ENCODE measurements at places on chromosomes 2 and 18.

DNA sequence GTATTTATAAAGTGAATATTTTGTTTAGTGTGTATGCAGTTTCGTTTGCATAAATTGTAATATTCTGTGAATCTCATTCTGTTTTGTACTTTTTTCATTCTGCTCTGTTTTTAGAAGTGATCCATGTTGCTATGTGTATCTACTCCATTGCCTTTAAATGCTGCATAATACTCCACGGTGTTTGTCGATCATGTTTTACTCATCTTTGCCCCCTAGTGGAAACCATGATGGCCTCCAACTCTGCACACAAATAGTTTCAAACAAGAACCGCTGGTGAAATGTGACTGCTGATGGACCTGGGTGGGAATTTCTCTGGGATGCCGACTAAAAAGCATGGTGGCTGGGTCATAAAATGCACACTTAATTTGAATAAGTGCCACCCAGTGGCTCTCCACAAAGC, 32.0 kb upstream of the SKOR2 start:
- DNase-seq: peak; percentile 6

- DNase-seq: no peak
Measured at GRCh38 chr2:146143971-146144370, 1624.1 kb upstream of the ZEB2 start.

- peak; percentile 33 for DNase-seq
Measured at GRCh38 chr2:171551836-171552235, 29.6 kb downstream of the CYBRD1 start.

GRCh38 chr2:40374543-40375240, 77.2 kb downstream of the SLC8A1 start:
- no peak for DNase-seq

DNA sequence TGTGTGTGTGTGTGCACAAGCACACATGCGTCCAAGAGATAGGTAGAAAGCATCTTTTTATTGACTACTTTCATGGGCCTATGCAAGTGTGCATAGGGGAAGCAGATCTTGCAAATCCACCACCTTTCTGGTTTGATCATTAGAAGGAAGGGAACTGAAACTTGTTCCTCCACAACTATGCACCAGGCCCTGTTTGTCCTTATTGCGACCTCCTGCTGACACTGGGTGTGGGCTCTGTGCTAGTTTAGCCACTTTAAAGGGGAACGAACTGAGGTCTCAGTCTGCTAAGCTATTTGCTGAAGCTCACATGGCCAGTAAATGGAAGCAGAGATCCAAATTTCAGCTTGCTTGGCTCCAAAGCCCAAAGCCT, 32.1 kb upstream of the INSIG2 start:
- no peak for DNase-seq
